ENCODE measurements at places on chromosomes 2 and 18.

DNA sequence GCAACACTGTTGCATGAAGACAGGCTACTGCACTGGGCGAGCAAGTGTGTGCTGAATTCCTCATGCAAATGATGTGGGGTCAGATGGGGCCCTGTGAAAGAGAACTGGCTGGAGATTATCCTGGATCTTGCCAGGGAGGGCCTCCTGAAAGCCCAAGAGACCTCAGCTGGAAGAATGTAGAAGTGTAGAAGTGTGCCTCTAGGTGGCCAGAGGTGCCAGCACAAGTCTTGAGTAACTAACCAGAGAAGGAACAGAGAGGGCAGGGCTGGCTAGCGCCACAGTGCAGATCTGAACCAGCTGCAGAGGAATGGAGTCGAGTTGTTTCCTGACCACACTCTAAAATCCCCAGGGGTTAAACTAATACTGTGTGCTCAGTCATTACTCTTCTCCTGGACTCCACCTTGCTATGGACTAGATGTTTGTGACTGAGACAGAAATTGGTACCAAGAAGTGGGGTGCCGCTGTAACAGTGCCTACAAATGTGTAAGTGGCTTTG is 399.3 kb downstream of the LRATD1 start:
- DNase-seq, result no peak

DNA sequence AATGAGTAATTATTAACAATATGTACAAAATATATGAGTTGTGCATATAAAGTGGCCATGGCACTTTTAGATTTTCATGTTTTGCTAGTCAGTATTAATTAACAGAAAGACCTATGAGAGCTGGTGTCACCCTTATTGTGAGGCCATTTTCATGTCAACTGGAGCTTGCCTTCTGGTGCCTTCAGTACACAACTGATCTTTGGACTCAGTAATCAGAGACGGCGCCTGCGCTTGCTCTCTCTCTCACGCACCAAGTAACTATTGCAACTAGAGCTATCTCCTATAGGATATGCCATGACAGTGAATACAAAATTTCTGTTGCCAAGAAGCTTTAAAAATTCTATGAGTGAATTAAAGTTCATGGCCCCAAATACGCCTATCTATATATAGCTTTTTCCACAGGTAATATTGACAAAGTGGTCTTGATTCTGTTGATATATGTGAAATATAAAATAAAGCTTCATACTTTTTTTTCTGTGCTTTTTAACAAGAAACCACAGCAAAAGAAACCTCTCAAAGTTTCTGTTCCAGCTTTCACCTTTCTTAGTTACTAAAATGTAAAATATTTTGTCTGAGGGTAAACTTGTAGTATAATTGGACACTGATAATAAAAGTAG is 2.9 kb downstream of the SERTAD2 start:
- DNase-seq, result no peak

DNA sequence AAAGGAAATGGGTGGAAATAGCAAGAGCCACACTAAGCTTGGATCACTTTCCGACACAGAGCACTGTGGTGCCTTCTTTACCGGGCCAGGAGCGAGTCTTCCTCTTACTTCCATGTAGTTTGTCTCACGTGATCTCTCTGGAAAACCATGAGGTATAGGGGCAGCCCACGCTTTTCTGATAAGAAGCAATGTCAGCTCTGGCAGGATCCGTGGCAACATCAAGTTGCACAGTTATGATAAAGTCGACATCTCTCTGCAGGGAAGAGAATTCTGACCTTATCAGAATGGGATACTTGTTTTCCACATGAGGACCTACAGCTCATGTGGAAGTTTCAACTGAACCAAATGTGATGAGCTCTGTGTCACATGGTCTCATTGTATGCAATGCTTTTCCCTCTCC is 29.5 kb downstream of the MSGN1 start:
- DNase-seq, result no peak

GRCh38 chr2:241133436-241133820 is 15.8 kb downstream of the PASK start:
- DNase-seq, result no peak

GRCh38 chr18:36315736-36316135 is 18.2 kb downstream of the FHOD3 start:
- DNase-seq, result no peak

DNA sequence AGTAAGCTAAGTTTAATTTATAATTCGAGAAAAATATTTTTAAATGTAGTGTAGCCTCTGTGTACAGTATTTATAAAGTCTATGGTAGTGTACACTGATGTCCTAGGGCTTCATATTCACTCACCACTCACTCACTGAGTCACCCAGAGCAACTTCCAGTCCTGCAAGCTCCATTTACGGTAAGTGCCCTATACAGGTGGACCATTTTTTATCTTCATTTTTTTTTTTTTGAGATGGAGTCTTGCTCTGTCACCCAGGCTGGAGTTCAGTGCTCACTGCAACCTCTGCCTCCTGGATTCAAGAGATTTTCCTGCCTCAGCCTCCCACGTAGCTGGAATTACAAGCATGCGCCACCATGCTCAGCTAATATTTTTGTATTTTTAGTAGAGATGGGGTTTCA is 104.2 kb downstream of the PDCL3 start:
- no peak for DNase-seq

DNA sequence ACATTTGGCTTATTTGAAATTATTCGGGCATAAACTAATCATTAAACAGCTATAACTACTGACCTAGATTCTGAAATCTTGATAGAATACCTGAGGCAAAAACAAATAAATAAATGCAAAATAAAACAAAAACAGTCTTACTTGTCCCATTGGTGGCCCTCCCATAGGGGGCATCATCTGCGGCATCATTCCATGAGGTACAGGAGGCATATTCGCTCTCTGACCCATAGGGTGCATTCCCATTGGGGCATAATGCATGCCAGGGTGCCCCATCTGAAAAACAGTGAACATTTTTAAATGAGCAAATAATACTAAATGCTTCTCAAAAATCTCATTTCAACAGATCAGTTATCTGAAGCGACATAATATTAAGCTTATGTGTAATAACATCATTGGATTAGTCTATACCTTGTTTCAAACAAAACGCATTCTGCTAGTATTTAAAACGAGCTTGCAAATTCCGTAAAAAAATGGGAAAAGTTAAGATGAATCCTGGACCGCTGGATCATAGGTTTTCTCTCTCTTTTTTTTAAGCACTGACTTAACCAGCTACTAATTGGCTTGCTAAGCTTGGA is 1.3 kb downstream of the PRPF40A start:
- peak; percentile 44 for DNase-seq

DNA sequence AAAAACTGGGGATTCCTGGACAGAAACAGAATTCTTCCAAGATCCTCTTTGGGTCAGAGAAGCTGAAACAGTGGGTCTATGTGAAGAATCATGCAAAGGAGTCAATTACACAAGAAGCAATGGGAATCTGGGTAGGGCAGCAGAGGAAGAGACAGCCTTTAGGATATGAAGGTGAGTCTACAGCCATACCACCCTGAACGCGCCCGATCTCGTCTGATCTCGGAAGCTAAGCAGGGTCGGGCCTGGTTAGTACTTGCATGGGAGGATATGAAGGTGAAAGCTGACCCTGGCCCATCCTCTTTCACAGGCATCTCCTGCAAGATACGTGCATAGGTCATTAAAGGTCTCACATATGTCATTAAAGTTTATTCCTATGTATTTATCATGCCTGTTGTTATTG is 1080.9 kb upstream of the FANCL start:
- no peak for DNase-seq

GRCh38 chr2:218711550-218711929 is 905 bp downstream of the TTLL4 start:
- DNase-seq, result peak; percentile 8

DNA sequence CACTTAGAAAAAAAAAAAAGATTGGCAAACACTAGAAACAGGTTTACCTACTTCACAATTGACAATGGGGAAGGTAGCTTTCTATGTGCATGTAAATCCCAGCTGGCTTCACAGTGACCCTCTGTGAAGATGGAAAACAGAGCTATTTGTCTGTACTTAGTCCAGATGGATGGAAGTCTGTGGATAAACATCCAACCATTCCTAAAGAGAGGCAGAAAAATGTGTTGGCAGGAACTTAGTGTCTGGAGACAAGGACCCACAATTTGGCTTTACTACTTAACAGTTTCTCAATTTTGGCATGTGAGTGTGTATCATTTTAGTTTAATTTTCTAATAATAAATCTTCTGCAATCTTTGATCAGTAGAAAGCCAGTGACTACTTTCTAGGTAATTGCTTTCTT is 154.4 kb downstream of the RAD51AP2 start:
- DNase-seq, result no peak

DNA sequence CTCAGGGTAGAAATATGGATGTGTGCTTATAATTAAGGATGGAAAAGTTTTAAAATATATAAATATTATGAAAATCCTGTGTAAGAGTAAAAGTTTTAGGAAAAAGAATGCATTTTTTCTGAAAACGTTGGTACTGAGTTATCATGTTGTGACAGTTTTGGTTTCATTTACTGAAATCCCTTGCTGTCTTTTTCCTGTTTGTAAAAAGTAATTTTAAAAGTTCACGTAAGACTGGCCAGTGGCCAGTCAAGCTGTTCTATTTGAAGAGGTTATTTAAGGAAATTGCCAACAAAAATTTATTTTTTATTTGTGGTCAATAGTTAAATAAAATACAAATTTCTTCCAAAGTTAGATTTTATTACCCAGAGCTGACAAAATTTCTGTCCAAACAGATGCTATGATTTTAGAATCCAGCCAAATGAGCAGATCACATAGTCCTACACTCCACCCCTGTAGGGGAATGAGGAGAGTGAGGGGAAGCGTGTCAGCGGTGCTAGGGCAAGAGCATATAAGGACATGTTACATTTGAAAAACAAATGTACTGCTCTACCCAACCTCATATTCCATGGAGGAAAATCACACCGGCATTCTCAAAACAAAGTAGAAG is 297.8 kb upstream of the TFPI start:
- DNase-seq, result no peak

All from lung microvascular endothelial cell (primary cell).